ENCODE measurements at places on chromosomes 2 and 18.

DNA sequence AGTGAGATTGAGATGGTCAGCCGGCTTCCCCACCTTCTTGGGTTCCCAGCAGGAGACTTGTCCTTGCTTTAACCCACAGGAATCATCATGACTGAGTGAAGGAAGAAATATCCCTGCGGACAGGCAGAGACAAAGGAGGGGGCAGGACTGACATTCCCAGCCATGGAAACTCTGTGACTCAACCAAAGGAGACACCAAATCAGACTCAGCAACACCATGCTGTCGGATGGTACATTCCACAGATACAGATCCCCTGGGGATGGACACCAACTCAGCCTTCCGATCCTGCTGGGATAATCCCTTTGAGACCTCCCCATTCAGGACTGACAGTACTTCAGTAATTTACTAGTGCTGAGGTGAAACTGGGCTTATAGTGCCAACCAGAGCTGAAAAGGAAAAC is 518.3 kb downstream of the XIRP2 start:
- DNase-seq, result no peak

- no peak for DNase-seq
Measured at GRCh38 chr2:128689971-128690370, 371.3 kb upstream of the HS6ST1 start.

DNA sequence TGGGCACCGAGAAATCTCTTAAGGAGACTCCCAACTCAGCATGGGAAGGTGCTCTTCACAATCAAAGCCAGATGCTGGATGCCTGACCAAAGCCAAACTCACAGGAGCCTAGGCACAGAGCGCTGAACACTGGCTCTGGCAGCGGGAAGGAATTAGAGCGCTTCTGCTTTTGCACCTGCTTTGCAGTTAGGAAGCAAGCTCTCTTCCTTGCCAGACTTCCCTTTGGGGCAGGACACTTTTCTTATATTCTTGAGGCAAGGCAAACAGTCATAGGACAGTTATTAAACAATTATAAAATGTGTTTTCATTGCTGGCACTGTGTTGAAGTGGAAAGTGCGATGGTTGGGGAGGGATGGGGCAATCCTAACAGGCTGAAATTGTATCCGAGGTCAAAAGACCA is 79.6 kb upstream of the DNMT3A start:
- DNase-seq, result no peak

- no peak for DNase-seq
Measured at GRCh38 chr2:109275120-109276012, 146.4 kb downstream of the SH3RF3 start.

DNA sequence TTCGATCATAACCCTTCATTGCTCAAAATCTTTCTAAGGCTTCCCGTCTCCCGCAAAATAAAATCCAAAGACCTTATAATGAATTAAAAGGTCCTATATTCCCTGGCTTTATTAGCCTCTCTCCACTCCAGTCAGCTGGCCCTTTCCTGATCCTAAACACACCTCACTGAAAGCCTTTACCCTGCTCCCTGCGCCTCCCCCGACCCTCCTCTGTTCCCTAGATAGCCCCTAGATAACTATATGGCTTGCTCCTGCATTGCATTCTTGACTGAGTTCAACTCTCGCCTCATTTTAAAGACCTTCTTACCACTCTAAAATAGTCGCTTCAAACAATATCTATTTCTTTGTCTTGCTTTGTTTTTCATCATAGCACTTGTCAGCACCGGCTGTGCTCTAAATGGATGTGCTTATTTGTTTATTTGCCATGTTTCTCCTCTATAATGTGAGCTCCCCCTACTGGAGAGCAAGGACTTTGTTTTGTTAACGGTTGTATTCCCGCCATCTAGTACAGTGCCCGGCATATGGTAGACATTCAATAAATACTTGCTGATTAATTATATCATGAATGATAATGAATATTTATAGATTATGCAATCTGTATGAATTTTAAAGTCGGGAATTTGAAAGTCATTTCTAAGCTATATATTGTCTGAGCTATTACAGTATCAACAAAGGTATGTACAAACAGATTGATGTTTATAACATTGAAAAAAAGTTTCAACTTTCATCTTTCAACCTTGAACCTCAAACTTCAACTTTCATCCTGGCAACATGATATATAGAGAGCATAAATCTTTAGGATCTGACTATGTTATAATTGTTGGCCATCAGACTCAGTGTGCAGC is 32.4 kb upstream of the VIT start:
- peak; percentile 17 for DNase-seq

GRCh38 chr2:115196587-115196986 is 754.1 kb downstream of the DPP10 start:
- no peak for DNase-seq
